SW480 (cell line): ENCODE measurements at places on chromosomes 11 and 22.
A peak's percentile ranks its signal among the peaks of the same experiment; 100 is the strongest.

- DNase-seq: no peak
These were observed 20.0 kb downstream of the IRAG1 start for GRCh38 chr11:10673501-10674062.

DNA sequence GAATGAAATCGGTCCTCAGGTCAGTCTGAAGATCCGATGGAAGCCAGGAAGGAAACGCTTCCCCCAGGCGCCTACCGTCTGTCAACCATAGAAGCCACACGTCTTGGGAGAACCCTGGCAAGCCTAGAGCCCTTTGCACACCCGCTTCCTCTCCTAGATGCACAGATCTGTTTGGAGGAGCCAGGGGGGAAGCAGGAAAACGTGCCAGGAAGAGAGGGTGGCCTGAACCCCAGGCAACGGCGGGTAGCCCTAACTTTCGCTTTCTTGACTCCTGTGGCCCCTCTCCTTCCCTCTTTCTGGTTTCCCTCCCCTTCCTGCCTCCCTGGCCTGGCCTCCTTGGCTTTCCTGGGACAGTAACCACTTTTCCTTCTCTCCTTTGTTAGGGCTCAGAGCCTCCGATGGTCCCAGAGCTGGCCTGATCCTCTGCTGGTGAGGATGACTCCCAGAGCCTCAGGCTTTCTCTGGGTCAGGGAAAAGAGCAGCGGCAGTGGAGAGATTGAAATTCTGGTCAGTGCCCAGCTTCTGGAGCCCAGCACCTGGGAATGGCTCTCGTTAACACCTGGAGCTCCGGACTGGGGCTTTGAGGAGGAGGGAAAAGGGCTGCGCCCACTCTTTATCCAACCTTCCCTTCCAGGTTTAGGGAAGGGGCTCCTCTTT lies 2.1 kb downstream of the FXYD6 start:
- DNase-seq: no peak

DNA sequence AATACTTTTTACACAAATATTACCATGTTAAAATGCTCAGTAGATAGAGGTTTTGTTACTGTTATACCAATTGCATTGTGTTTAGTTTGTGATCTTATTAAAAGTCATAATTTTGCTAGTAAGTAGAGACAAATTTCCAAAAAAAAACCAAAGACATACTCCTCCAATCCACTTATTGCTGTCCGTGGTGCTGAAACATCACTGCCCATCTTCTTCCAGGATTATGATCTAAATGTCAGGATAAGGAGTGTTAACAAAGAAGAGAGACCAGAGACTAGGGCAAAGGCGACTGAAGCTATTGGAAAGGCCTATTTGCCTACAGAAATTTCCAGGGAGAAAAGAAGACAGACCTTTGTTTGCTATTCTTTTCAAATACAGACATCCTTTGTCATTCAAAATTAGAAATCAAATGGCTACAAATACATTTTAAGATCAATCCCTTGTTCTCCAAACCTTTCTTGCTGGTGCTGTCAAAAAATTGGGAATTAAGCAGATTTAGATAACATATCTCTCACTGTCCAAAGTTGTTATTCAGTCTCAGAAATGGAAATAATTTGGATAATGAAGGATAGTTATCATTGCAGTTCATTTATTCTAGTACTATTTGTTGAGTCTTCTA lies 199.7 kb downstream of the C11orf91 start:
- peak; percentile 30 for DNase-seq

GRCh38 chr11:80986421-80987074 lies 1545.7 kb upstream of the TENM4 start:
- no peak for DNase-seq

DNA sequence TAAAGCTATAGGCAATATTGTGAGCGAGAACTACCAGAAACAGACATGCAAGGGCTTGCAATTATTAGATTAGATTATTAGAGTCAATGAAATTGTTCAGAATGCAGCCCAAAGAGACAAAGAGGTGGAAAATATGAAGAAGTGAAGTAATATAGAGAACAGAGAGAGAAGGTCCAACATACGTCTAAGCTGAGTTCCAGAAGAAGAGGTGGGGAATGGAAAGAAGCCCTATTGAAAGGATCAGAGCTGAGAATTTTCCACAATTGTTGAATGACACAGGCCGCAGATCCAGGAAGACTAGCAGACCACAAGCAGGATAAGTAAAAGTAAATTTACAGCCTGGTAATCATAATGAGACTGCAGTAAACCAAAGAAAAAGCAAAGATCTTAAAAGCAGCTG lies 93.2 kb downstream of the EXT2 start:
- DNase-seq: no peak
